ENCODE measurements at places on chromosomes 6 and 20.

GRCh38 chr6:151137542-151137941, 102.2 kb upstream of the AKAP12 start:
- DNase-seq = no peak

GRCh38 chr6:126976253-126976797, 142.1 kb upstream of the RSPO3 start:
- DNase-seq = no peak

DNA sequence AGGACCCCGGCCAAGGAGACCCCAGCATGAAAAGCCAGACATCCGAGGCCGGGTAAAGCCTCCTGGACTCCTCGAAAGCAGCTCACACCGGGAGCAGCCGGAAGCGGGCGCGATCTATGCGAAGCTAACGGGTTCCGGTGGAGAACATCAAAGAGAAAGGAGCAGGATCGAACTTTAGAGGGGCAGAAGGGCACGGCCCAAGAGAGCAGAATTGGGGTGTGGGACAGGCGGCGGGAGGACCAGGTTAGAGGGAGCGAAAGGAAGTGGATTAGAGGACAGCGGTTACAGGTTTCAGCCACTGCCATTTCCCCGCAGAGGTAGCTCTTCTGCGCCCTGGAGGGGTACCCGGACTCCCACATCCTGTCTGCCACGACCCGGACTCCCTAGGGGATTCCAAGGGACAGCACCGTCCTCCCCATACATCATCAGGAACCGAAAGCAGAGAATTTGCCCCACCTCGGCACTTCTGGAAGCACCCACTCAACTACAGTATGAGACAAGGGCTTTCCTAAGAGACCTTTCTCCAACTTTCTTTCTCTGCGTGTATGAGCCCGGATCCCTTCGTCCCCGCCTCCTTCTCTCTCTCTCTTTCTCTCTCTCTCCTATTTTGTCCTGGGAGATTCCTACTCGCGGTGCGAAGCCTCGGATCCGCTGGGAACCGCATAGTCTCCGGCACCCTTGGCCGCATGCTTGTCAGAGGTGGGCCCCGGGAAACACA, 507 bp upstream of the VGLL2 start:
- no peak for DNase-seq

GRCh38 chr20:47951521-47951971, 166.3 kb upstream of the SULF2 start:
- DNase-seq = no peak

- DNase-seq = peak; percentile 66
Observed at GRCh38 chr6:5025911-5026819, 22.3 kb upstream of the RPP40 start.

GRCh38 chr6:167296902-167297301, 5.8 kb downstream of the UNC93A start:
- DNase-seq = no peak

DNA sequence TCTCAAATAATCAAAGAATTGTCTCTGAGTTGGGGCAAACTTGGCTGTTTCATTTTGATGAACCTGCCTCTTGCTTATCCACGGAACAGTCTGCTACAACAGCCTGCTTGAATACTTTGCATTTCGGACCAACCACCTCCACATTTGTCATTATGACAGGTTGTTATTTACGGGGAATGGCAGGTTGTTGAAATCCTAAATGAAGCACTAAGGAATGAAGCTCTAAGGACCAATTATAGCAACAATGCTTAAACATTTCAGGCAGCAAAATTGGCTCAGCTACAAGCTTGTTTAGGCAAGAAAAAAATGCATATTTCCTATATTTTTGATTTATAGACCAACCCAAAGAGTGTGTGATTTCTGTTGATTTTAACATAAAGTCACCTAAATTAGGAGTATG, 84.5 kb downstream of the MAP3K7 start:
- DNase-seq = no peak

DNA sequence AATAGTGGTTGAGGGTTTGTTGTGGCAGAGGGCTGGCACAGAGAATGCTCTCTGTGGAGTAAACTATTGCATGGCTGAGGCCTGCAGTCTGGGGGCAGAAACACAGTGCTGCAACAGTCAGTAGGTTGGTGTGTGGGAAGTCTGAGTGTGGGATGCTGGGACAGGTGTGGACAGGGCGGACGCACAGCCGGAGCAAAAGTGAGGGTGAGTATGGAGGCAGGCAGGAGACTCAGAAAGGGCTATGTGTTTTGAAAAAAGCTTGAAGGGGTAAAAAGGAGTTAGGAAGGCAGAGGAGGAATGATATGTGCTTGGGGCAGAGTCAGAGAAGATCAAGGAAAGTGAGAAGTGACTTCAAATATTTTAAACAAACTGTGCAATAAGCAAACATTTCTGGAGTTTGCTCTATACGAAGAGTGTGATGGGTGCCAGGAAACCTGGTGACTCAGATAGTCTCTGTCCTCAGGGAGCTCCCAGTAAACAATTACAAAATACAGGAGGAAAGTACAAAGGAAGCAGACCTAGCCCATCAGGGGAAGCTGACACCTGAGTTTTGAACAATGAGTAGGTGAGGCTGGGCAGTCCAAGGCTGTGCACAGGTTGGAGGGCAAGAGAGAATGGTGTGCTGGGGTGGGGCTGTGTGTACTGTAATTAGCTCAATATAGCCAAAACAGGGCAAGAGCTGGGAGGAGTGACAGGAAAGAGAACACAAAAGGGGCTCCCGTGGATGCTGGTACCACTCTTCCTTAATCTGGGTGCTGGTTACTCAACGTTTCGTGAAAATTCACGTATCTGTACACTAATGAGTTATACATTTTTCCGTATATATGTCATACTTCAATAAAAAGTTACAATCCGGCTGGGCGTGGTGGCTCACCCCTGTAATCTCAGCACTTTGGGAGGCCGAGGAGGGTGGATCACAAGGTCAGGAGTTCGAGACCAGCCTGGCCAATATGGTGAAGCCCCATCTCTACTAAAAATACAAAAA, 55.2 kb downstream of the PIGU start:
- DNase-seq = no peak

- DNase-seq = no peak
Observed at GRCh38 chr6:19454001-19454720, 383.0 kb upstream of the ID4 start.

- DNase-seq = no peak
Observed at GRCh38 chr6:33061987-33062386, 11.5 kb downstream of the HLA-DPA1 start.

GRCh38 chr20:63079971-63080370, 73.2 kb upstream of the BHLHE23 start:
- no peak for DNase-seq

DNA sequence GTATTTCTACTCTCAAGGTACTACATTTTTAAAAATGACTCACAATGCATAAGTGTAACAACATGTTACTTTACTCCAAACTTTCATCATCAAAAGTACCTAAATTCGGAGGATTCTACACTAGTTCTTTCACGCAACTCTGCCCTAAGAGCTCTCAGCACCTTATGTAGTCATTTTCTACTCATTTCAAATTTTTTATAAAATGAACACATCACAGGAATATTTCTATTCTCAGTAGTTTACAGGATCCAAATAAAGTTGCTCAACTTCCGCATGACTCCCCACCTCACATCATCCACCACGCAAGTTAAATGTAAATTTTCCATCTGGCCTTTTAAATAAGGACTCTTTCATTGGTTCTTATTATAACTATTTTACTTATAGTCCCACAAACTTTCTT, 344.9 kb upstream of the MANEA start:
- DNase-seq = peak; percentile 12

GRCh38 chr6:79570129-79571029, 33.1 kb upstream of the LCA5 start:
- DNase-seq = peak; percentile 38

DNA sequence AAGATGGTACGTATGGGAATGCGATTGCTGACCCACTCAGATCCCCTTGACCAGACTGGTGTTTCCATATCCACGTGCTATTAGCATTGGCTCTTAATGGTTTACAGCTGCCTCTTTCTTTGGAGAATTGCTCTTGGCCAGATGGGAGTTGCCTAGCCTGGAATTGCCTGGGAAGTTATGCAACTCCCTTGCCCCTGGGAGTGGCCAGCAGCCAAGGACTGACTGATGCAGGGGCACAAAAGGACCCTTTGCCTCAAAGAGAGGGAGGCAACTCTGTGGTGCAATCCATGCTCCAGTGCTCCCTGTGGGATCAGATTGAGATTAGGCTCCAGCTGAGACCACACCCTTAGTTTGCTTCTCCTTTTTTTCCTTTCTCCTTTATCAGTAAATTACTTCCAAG, 203.5 kb upstream of the JAG1 start:
- DNase-seq = no peak

GRCh38 chr20:61345656-61346055, 93.6 kb downstream of the CDH4 start:
- DNase-seq = no peak

GRCh38 chr20:17822039-17822438, 122.3 kb downstream of the BANF2 start:
- no peak for DNase-seq

DNA sequence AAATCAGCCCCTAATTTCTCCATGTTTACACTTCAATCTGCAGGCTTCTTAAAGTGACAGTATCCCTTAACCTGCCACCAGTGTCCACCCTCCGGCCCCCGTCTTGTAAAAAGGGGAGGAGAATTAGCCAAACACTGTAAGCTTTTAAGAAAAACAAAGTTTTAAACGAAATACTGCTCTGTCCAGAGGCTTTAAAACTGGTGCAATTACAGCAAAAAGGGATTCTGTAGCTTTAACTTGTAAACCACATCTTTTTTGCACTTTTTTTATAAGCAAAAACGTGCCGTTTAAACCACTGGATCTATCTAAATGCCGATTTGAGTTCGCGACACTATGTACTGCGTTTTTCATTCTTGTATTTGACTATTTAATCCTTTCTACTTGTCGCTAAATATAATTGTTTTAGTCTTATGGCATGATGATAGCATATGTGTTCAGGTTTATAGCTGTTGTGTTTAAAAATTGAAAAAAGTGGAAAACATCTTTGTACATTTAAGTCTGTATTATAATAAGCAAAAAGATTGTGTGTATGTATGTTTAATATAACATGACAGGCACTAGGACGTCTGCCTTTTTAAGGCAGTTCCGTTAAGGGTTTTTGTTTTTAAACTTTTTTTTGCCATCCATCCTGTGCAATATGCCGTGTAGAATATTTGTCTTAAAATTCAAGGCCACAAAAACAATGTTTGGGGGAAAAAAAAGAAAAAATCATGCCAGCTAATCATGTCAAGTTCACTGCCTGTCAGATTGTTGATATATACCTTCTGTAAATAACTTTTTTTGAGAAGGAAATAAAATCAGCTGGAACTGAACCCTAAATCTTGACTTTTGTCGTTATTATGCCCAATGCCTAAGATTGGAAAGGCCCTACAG, 4.5 kb downstream of the SOX4 start:
- no peak for DNase-seq

- peak; percentile 13 for DNase-seq
Observed at GRCh38 chr20:5000263-5001173, 792 bp downstream of the SLC23A2 start.

DNA sequence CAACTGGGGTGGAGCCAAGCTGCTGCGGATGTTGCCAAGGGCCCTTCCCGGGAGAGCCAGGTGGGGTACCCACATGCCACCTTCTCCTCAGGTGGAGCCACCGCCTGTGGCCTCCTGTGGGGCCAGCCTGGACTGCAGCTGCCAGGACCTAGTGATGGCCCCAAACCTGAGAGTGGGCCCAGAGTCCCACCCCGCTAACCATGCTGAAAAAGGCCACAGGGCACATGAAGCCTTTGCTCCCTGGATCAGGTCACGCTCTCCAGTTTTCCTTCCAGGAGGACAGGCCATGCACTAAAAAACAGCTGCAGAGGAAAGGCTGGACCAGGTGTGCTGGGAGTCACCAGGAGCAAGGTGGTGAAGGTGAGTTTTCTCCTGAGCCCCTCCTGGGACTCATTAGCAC, 73.9 kb upstream of the SLC22A16 start:
- no peak for DNase-seq

DNA sequence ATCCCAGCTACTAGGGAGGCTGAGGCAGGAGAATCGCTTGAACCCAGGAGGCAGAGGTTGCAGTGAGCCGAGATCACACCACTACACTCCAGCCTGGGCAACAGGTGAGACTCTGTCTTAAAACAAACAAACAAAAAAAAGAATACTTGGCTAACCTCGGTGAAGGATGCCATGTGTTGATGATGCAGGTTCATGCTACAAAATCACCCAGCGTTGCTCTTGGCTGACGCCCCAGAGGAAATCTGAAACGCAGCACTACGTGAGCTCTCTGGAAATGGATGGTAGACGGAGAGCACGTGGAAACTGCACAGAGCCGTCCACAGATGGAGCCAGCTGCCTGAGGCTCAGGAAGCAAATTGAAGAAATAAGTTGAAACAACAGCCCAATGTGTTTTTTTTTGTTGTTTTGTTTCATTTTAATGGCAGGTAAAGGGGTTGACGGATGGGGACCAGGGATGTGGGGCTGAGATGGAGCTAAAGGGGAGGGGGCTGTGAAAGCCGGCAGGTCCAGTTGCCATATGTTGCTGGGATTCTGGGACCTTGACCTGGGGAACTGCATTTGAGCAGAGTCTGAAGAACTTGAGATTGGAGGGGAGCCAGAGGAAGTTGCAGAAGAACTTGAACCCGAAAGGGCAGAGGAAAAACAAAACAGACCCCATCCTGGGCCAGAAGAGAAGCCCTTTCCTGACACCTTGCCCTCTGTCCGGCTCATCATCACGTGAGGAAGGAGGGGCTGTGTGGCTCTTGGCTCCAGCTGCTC, 12.8 kb upstream of the MANBAL start:
- DNase-seq = peak; percentile 64

DNA sequence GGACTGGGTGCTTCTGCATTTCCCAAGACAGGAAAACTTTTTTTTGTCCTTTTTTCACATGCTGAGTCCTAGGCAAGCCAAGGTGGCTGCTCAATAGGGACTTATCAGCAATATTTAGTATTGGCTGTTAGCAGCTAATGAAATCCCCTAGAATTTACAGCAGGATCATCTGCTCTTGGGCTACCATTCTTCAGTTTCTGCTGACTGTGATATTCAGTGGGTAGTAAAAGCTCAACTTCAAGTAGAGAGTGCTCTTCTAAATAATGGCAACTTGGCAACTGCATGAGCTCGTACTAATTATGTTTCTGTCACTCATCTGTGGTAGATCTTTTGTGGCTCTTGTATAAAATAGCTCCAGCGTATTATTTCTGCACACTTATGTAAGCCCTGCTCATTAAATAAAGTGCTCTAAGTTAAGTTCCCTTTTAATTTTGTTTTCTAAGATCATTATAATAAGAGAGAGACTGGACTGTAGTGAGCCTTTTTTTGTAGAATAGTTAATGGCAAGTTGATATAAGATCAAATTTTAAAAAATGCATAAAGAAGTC, 110.3 kb downstream of the SLC35F1 start:
- DNase-seq = no peak

GRCh38 chr6:89022798-89023197, 57.8 kb upstream of the PNRC1 start:
- peak; percentile 39 for DNase-seq

- DNase-seq = no peak
Observed at GRCh38 chr20:50691573-50692551, 520 bp upstream of the RIPOR3 start.

Data from muscle of arm (tissue), 14 donors.